ENCODE measurements at places on chromosomes 6 and 20. TPM values are rescaled to one million over a fixed set of nuclear protein-coding genes. Genes with fewer than 3 reads are reported as not detected.

GRCh38 chr6:69732640-69733039 lies 64.2 kb downstream of the LMBRD1 start:
- no peak overlapping the region for H3K4me3 ChIP-seq
- no peaks in the 10 kb centered on the region for H3K27me3 ChIP-seq
- no peak overlapping the region for H3K27ac ChIP-seq
- no peaks in the 10 kb centered on the region for H3K4me1 ChIP-seq
- peak; percentile 19 for DNase-seq
- H3K36me3 ChIP-seq: no peaks in the 10 kb centered on the region

GRCh38 chr6:89708316-89708715 lies 69.8 kb upstream of the LYRM2 start:
- DNase-seq: peak; percentile 16
- H3K27ac ChIP-seq: peak overlapping the region; percentile 23
- no peaks in the 10 kb centered on the region for H3K36me3 ChIP-seq

DNA sequence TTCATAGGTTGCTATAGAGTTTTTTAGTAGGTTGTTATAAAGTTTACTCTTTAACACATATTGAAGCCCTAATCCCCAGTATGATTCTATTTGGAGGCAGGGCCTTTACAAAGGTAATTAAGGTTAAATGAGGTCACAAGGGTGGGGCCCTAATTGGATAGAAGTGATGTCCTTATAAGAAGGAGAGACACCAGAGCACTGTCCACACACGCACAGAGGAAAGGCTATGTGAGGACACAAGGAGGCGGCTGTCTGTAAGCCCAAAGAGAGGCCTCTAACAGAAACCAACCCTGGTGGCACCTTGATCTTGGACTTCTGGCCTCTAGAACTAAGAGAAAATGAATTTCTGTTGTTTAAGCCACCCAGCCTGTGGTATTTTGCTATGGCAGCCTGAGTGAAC lies 98.5 kb downstream of the GJA10 start:
- H3K27ac ChIP-seq: no peak overlapping the region
- no peaks in the 10 kb centered on the region for H3K36me3 ChIP-seq
- peaks cover 7% of the 10 kb centered on the region for H3K4me1 ChIP-seq
- H3K27me3 ChIP-seq: no peaks in the 10 kb centered on the region

DNA sequence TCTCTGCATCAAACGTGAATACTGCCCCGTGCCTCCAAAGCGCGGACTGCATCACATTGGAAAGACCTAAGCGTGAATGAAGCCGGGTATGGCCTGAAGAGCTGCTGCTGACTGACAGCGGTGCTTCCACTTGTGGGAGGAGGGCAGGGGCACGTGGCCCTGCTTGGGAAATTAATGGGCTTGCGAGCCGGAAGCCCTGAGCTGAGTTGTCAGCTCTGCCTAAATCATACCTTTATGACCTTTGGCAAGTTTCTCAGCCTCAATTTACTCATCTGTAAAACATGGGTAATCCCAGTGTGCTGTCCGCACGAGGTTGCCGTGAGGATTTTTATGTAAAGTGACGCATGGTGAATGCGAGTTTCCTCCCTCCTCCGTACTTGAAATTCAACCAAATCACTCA lies 67.0 kb upstream of the FOXQ1 start:
- no peaks in the 10 kb centered on the region for H3K27me3 ChIP-seq
- H3K27ac ChIP-seq: no peak overlapping the region
- no peak overlapping the region for H3K4me3 ChIP-seq
- peaks cover 4% of the 10 kb centered on the region for H3K4me1 ChIP-seq
- H3K36me3 ChIP-seq: no peaks in the 10 kb centered on the region
- DNase-seq: no peak

DNA sequence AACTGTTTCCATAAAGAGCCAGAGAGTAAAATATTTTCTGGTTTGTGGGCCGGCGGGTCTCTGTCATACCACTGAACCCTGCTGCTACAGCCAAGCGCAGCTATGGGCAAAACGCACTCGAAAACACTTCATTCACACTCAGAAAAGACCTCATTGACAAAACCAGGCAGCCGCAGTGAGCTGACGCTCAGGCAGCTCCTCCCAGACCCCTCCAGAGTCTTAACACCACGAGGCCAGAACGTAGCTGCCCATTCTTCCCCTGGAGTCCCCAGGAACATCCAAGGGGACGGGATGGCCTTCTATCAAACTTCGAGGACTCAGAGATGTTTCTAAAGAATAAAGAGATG lies 35.6 kb upstream of the ZBP1 start:
- no peak overlapping the region for H3K27ac ChIP-seq
- H3K4me1 ChIP-seq: peaks cover 3% of the 10 kb centered on the region
- no peaks in the 10 kb centered on the region for H3K36me3 ChIP-seq
- no peaks in the 10 kb centered on the region for H3K27me3 ChIP-seq

- no peak overlapping the region for H3K4me3 ChIP-seq
- peaks cover 21% of the 10 kb centered on the region for H3K4me1 ChIP-seq
- DNase-seq: no peak
- H3K27me3 ChIP-seq: no peaks in the 10 kb centered on the region
Observed at GRCh38 chr20:63734111-63734945, 2.1 kb upstream of the LIME1 start.

- no peaks in the 10 kb centered on the region for H3K27me3 ChIP-seq
- no peak for DNase-seq
- peak overlapping the region; percentile 36 for H3K27ac ChIP-seq
- peaks cover 24% of the 10 kb centered on the region for H3K4me1 ChIP-seq
Observed at GRCh38 chr20:25030649-25031207, 27.2 kb downstream of the ACSS1 start.

- H3K27ac ChIP-seq: no peak overlapping the region
- no peaks in the 10 kb centered on the region for H3K4me1 ChIP-seq
- H3K4me3 ChIP-seq: no peak overlapping the region
- DNase-seq: no peak
Observed at GRCh38 chr6:134508862-134509498, 191.1 kb upstream of the SGK1 start.

GRCh38 chr6:39208223-39208739 lies 21.0 kb downstream of the KCNK5 start:
- H3K4me1 ChIP-seq: peaks cover 68% of the 10 kb centered on the region
- H3K27me3 ChIP-seq: no peaks in the 10 kb centered on the region
- no peak overlapping the region for H3K4me3 ChIP-seq
- H3K27ac ChIP-seq: peak overlapping the region; percentile 83
- DNase-seq: no peak

- peaks cover 15% of the 10 kb centered on the region for H3K4me1 ChIP-seq
- no peaks in the 10 kb centered on the region for H3K27me3 ChIP-seq
- no peaks in the 10 kb centered on the region for H3K36me3 ChIP-seq
- no peak overlapping the region for H3K27ac ChIP-seq
Observed at GRCh38 chr20:47490795-47491194, 10.9 kb upstream of the NCOA3 start.

- no peaks in the 10 kb centered on the region for H3K36me3 ChIP-seq
- H3K4me1 ChIP-seq: no peaks in the 10 kb centered on the region
- H3K27ac ChIP-seq: no peak overlapping the region
- H3K27me3 ChIP-seq: no peaks in the 10 kb centered on the region
Observed at GRCh38 chr6:84390334-84390733, 162.9 kb upstream of the CEP162 start.

DNA sequence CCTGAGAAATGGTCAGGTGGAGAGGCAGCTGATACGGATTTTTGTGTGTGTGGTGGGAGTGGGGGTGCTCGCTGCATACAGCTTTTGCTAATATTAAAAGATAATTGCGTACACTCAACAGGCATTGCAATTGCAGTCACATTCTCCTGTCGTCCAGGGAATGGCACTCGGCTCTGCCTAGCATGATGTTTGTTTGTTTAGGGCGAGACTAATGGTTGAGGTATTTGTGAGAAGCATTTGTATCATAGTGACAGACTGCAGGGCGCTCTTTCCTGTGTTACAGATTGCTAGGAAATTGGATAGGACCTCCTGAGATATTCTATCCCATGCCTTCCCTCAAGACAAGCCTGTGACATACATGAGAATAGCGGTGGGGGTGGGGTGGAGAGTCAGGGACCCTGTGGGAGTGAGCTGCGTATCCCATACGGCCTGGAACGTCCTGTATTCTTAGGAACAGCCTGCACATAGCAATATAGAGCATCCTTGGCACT lies 207.4 kb downstream of the SOX4 start:
- no peaks in the 10 kb centered on the region for H3K4me1 ChIP-seq
- DNase-seq: peak; percentile 48
- peak overlapping the region; percentile 33 for H3K27ac ChIP-seq
- no peaks in the 10 kb centered on the region for H3K27me3 ChIP-seq

DNA sequence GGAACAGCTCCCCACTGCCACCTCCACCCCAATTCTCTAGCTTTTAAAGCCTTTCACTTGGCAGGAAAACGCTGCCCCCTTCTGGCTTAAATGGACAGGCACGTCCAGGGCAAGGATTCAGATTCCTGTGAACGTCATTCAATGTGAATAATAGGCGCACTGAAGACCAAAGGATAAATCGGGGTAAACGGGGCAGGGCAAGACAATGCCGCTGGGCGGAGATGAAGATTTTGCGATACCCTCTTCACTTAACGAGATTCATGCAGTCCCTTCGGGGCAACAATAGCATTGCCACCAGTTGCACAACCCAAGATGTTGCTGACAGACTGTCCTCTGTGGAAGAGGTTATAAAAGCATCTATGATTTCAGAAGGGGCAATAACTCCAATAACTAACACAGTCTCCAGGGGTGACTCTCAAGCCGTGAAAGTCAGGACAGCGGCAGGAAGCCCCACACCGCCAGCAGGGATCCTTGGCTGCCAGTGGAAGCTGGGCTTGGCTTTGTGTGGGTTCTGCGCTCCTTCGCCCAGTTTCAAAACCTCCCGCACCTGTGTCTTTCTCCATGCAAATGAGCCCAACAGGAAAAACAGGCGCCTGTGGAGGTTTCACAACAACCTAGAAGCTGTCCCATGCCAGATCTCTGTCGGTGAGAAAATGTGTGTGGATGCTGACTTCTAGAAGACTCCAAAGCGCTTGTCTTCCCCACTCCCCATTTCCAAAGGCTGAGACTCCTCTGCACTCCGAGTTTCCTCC lies 291.8 kb downstream of the BMP7 start:
- H3K36me3 ChIP-seq: no peaks in the 10 kb centered on the region
- no peaks in the 10 kb centered on the region for H3K4me1 ChIP-seq
- no peak overlapping the region for H3K27ac ChIP-seq
- H3K27me3 ChIP-seq: peaks cover 35% of the 10 kb centered on the region

- H3K36me3 ChIP-seq: no peaks in the 10 kb centered on the region
- H3K27ac ChIP-seq: peak overlapping the region; percentile 60
- H3K27me3 ChIP-seq: no peaks in the 10 kb centered on the region
- H3K4me1 ChIP-seq: peaks cover 19% of the 10 kb centered on the region
Observed at GRCh38 chr20:10558635-10559187, 115.1 kb downstream of the JAG1 start.

DNA sequence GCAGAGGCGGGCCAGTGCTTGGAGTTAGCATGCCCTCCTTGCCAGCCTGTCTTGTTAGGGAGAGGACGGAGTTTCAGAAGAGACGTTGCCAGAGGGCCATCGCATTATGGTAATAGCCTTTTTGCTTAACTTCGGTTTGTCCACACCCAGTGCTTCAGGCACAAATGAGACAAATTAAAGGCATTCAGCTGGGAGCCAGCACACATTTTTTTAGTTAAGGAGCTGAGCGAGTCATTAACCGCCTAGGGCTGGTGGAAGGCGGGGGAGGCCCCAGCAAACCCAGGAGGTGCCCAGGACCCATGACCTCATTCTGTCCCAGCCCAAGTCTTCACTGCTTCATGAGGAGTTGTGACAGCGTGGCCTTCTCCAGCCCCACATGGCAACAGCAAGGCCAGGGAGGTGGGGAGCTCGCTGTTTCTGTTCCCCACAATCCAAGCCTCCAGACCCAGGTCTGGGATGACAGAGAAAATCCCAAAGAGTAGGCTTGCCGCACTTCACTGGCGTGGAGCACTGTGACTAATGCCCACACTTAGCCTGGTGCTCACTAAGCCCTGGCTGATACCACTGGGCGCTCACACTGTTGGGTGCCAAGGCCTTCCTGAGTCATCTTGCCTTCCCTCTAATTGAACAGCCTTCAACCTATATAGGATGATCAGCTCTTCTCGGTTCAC lies 237.1 kb downstream of the ANKRD60 start:
- H3K27ac ChIP-seq: no peak overlapping the region
- no peak overlapping the region for H3K4me3 ChIP-seq
- H3K4me1 ChIP-seq: peaks cover 4% of the 10 kb centered on the region
- no peak for DNase-seq
- no peaks in the 10 kb centered on the region for H3K27me3 ChIP-seq

DNA sequence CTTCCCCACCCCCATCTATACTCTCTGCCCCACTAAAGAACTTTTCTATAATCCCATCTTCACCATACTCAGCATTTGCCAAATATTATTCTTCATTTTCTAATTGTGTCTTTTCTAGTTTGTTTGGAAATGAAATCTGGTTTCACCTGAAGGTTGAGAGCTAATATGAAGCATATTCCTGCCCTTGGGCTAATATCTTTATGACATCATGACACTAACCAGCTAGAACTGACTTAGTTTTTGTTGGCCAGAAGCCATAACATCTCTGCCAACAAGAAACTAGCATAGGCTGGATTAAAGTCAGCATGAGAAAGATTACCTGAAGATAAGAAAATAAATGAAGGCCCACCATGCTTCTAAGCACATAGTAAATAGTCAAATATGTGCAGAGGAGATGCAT lies 16.7 kb downstream of the UNC5CL start:
- H3K27ac ChIP-seq: peak overlapping the region; percentile 61
- no peaks in the 10 kb centered on the region for H3K36me3 ChIP-seq
- DNase-seq: peak; percentile 42
- H3K27me3 ChIP-seq: no peaks in the 10 kb centered on the region
- no peak overlapping the region for H3K4me3 ChIP-seq

DNA sequence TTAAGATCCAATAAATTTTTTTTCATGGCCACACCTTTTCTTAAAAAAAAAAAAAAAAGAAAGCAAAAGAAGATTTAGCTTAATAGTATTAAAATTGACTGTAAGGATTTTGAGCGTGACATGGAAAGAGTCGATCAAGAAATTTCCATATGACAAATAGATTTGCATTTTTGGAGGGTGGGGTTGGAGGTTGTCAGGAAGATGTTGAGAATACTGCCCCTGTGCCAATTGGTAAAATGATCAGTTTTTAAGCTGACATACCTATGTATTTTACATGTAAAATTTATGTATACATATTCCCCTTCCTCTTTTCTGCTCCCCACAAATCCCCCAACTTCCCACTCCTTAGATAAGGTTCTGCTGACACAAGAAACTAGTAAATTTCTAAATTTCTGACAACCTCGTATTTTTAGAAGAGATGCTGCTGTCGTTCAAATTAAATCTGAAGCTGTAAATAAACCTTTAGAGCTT lies 520.9 kb downstream of the CD83 start:
- no peaks in the 10 kb centered on the region for H3K27me3 ChIP-seq
- DNase-seq: no peak
- no peak overlapping the region for H3K4me3 ChIP-seq
- H3K36me3 ChIP-seq: no peaks in the 10 kb centered on the region
- H3K4me1 ChIP-seq: peaks cover 13% of the 10 kb centered on the region
- no peak overlapping the region for H3K27ac ChIP-seq

- no peaks in the 10 kb centered on the region for H3K36me3 ChIP-seq
- no peaks in the 10 kb centered on the region for H3K27me3 ChIP-seq
- no peak overlapping the region for H3K4me3 ChIP-seq
- peaks cover 14% of the 10 kb centered on the region for H3K4me1 ChIP-seq
- no peak overlapping the region for H3K27ac ChIP-seq
- no peak for DNase-seq
Observed at GRCh38 chr20:24836041-24836533, 113.0 kb upstream of the CST7 start.

The LIN28B gene
- total RNA-seq: 8.6 TPM

The PSORS1C2 gene
- not detected for total RNA-seq

The SLC44A4 gene
- 92.0 TPM for total RNA-seq

The LY6G6C gene
- total RNA-seq: not detected

The APOM gene
- total RNA-seq: 10.4 TPM

The RBPJL gene
- not detected for total RNA-seq

The ADGRB3 gene
- 2.2 TPM for total RNA-seq

The LINC00237 gene
- not detected for total RNA-seq

The GPR63 gene
- total RNA-seq: 6.9 TPM

The L3MBTL1 gene
- 7.9 TPM for total RNA-seq

The LY6G6D gene
- total RNA-seq: not detected

The LGSN gene
- 4.1 TPM for total RNA-seq

The CALHM4 gene
- not detected for total RNA-seq

Data from hepatocyte (in vitro differentiated cells).